ENCODE measurements at places on chromosomes 2 and 18. TPM values are rescaled to one million over a fixed set of nuclear protein-coding genes. Genes with fewer than 3 reads are reported as not detected.

RND3 gene
- 2.9 TPM for total RNA-seq

KCNS3 gene
- total RNA-seq = 12.1 TPM

DLGAP1 gene
- 1.8 TPM for total RNA-seq

BUB1 gene
- 12.5 TPM for total RNA-seq

PLA2R1 gene
- 1.1 TPM for total RNA-seq

DNA sequence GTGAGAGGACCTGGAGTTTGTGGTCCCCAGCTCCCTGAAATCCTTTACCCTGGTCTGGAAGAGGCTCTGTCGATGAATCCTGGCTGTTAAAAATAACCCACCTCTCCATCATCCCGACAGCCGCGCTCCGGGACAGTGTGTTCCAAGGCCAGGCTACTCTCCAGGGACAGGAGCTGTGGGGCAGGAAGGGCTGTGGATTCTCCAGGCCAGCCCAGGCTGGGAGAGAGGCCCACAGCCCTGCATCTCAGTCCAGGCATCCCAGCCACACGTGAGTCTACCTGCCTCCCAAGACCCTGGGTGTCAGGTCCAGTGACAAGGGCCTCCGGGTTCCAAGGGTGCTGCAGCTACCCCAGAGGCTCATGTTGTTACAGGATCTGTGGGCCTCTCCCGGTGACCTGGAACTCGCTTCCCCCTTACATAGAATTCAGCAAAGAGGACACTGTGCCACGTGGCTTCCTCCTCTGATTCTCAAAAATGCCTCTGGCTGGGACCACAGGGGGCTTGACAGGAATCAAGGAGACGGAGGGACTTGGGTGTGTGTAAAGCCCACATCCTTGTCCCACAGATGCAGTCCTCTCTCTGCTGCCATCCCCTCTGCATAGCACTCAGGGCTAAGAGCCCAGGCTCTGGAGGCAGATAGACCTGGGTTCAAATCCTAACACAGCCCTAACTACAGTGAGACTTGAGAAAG lies 17.3 kb downstream of the ADRA2B start:
- no peak overlapping the region for H3K4me3 ChIP-seq
- peak; percentile 4 for DNase-seq
- H3K4me1 ChIP-seq = no peaks in the 10 kb centered on the region
- H3K27ac ChIP-seq = no peak overlapping the region
- H3K36me3 ChIP-seq = no peaks in the 10 kb centered on the region

- H3K27me3 ChIP-seq = peaks cover 6% of the 10 kb centered on the region
- no peaks in the 10 kb centered on the region for H3K4me1 ChIP-seq
- no peaks in the 10 kb centered on the region for H3K36me3 ChIP-seq
- no peak for DNase-seq
Measured at GRCh38 chr18:50161597-50162205, 33.2 kb downstream of the MYO5B start.

DNA sequence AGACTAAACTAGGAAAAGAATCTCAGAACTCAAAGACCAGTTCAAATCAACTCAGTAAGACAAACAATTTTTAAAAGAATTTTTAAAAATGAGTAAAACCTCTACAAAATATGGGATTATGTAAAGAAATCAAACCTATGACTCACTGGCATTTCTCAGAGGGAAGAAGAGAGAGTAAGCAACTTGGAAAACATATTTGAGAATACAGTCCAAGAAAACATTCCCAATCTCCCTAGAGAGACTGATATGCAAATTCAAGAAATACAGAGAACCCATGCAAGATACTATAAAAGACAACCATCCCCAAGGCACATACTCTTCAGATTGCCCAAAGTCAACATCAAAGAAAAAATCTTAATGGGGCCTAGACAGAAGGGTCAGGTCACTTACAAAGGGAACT lies 162.7 kb downstream of the WDPCP start:
- H3K27ac ChIP-seq = no peak overlapping the region
- peaks cover 3% of the 10 kb centered on the region for H3K27me3 ChIP-seq
- H3K36me3 ChIP-seq = peaks cover 4% of the 10 kb centered on the region
- H3K4me3 ChIP-seq = no peak overlapping the region

DNA sequence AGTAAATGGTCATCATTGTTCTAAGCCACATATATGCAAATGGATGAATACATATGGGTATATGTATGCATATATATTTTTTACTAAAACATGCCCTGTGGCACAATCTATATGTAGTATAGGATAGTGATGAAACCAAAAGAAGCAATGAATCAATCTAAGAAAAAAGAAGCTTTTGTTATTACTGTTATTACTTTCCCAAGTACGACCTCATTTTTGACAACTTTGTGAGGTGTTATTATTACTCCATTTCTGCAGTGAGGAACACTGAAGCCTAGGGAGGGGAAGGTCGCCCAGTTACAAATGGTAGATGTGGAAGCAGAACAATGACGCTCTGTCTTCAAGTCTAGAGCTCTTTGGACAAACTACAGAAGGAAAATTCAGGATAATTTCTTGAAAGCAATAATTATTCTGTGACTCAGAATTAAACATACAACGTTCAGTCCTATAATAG lies 38.3 kb downstream of the STAT4 start:
- H3K27ac ChIP-seq = no peak overlapping the region
- H3K4me3 ChIP-seq = no peak overlapping the region
- H3K4me1 ChIP-seq = no peaks in the 10 kb centered on the region
- no peaks in the 10 kb centered on the region for H3K36me3 ChIP-seq

DNA sequence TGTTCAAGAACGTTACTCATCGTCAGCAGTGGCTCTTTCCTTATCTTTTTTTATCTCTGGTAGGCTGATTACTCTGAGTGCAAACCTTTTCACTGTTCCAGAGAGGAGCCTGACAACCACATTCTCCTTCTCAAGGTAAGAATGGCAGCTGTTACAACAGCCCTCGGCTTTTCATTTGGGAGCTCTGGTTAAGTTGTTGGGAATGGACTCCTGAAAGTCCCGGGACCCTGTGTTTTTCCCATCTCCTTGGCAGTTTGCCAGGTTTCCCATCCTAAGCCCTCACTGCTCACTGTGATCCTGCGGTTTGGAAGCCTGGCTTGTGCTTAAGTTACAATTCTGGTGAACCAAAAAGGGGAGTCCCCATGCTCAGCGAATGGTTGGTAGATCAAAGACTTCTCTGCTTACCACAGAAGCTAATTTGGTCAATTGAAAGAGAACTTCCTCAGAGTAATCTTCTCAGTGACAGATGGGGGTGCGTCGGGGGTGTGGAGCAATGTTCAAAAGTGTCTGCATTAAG lies 122.3 kb downstream of the LYPD6B start:
- H3K27ac ChIP-seq = no peak overlapping the region
- peaks cover 6% of the 10 kb centered on the region for H3K27me3 ChIP-seq
- H3K4me3 ChIP-seq = no peak overlapping the region
- no peaks in the 10 kb centered on the region for H3K36me3 ChIP-seq
- no peak for DNase-seq
- H3K4me1 ChIP-seq = peaks cover 29% of the 10 kb centered on the region

- no peaks in the 10 kb centered on the region for H3K4me1 ChIP-seq
- no peaks in the 10 kb centered on the region for H3K27me3 ChIP-seq
- H3K4me3 ChIP-seq = no peak overlapping the region
Measured at GRCh38 chr2:145415151-145415550, 895.2 kb upstream of the ZEB2 start.

GRCh38 chr2:191218292-191218898 lies 26.8 kb upstream of the MYO1B start:
- H3K4me1 ChIP-seq = peaks cover 9% of the 10 kb centered on the region
- H3K4me3 ChIP-seq = no peak overlapping the region
- no peak overlapping the region for H3K27ac ChIP-seq
- peaks cover 4% of the 10 kb centered on the region for H3K36me3 ChIP-seq
- DNase-seq = peak; percentile 72

DNA sequence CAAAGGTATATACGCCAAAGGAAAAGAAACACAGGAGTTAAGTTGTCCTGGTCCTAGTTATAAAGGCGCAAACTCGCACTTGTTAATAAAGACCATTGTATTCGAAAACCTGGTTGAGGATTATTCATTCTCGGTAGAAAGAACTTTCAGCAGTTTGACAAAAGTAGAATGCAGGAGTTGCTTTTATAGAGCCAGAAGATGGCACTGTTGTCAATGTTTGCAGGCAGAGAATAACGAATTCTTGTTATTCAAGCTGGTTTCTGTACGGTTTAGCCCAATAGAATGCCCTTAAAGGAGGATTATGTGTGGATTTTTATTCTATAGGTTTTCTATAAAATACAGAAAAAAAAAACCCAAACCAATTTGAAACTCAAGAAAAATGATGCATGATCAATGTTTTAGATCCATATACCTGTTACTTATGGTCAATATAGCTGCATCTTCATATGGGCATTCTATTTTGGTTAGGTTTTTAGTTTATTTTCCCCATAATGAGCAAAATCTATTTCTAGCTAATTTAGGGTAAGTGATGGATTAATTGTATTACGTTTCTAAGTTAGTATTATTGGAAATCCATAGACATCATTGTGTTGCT lies 510.3 kb downstream of the PLCL1 start:
- H3K4me1 ChIP-seq = peaks cover 6% of the 10 kb centered on the region
- DNase-seq = no peak
- H3K4me3 ChIP-seq = no peak overlapping the region
- peaks cover 3% of the 10 kb centered on the region for H3K27me3 ChIP-seq
- no peaks in the 10 kb centered on the region for H3K36me3 ChIP-seq
- no peak overlapping the region for H3K27ac ChIP-seq

DNA sequence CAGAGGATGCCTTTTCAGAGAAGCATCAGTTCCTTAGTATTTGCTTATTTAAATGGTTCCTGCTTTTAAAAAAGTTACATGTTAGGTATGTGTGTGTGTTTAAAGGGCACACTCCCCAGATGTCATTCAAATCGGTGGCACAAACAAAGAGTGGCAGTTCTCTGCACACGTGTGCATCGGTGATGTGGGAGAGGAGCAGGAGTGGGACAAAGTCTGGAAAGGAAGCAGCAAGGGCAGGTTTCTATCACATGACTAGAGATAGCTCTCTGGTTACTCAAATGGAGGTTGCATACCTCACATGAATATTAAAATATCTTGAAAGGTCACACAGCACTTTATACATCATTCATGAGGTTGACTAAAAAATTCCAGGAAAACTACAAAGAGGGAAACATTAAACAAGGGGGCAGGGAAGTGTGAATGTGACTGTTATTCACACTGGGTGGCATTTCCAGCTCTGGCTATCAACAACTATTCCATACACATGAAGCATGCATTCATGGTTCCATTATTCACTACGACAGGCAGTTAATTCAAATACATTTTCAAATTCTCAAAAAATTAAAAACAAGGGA lies 64.7 kb downstream of the SEPTIN10 start:
- H3K4me1 ChIP-seq = no peaks in the 10 kb centered on the region
- H3K27me3 ChIP-seq = no peaks in the 10 kb centered on the region
- DNase-seq = no peak
- no peak overlapping the region for H3K27ac ChIP-seq

DNA sequence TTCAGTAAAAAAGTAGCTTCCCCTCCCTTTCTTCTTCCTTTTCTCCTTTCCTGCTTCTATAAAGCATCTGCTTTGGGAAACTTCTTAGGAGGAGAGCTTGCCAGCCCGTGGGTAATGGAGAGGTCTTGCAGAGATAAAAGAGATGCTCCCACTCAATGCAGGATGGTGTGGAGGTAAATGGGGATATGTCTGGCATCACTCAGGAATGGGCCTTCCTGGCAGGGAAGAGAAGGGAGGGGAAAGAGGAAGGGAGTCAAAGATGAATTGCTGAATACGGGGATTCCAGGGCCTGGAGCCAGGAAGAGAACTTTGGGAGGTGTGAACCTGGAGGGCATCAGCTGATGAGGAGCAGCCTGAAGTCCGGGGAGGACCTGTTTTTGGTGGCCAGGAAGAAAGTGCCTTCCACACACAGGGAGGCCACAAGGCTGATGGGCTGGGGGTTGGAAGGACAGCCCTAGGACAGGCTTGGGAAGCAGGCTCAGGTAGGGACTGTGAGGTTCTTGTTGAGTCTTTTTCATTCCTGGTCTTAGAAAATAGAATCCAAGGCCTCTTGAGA lies 25.2 kb downstream of the IL1B start:
- peak; percentile 15 for DNase-seq
- H3K4me1 ChIP-seq = peaks cover 43% of the 10 kb centered on the region
- H3K4me3 ChIP-seq = no peak overlapping the region
- peaks cover 10% of the 10 kb centered on the region for H3K27me3 ChIP-seq
- H3K36me3 ChIP-seq = no peaks in the 10 kb centered on the region

DNA sequence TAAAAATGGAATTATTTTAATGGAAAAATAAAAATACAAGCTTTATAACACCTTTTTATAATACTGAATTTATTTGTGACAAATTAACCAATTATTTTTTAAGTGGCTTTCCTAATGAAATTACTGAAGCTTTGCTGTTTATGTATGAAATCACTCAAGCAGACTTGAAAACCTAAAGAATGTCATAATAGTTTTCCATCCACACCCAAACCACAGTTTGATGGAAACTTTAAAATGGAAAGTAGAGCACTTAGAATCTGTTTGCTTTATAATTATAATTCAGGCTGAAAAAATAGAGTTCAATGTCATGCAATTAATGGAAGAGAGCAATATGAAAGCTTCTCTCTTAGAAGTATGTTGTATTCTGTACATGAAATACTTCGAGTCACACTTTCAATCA lies 31.6 kb upstream of the WDR75 start:
- no peak overlapping the region for H3K27ac ChIP-seq
- no peaks in the 10 kb centered on the region for H3K27me3 ChIP-seq
- no peak overlapping the region for H3K4me3 ChIP-seq
- H3K36me3 ChIP-seq = no peaks in the 10 kb centered on the region
- peaks cover 9% of the 10 kb centered on the region for H3K4me1 ChIP-seq

- H3K4me1 ChIP-seq = peaks cover 11% of the 10 kb centered on the region
- peak overlapping the region; percentile 80 for H3K4me3 ChIP-seq
- H3K27ac ChIP-seq = no peak overlapping the region
- peak; percentile 42 for DNase-seq
- H3K36me3 ChIP-seq = peaks cover 5% of the 10 kb centered on the region
Measured at GRCh38 chr2:9950521-9951271, 797 bp upstream of the GRHL1 start.

- H3K4me3 ChIP-seq = peak overlapping the region; percentile 85
- DNase-seq = peak; percentile 31
- peaks cover 9% of the 10 kb centered on the region for H3K27me3 ChIP-seq
- H3K36me3 ChIP-seq = no peaks in the 10 kb centered on the region
- peak overlapping the region; percentile 90 for H3K27ac ChIP-seq
Measured at GRCh38 chr2:86622519-86623042, 1.1 kb downstream of the RNF103 start.

Data from endothelial cell (in vitro differentiated cells).